ENCODE measurements at places on chromosomes 7 and 10. TPM values are rescaled to one million over a fixed set of nuclear protein-coding genes. Genes with fewer than 3 reads are reported as not detected.

- no peak for DNase-seq
Measured at GRCh38 chr7:133755901-133756300, 371.2 kb upstream of the LRGUK start.

- DNase-seq, result no peak
Measured at GRCh38 chr7:18019555-18019954, 8.1 kb downstream of the PRPS1L1 start.

GRCh38 chr10:62239994-62240393 lies 28.6 kb downstream of the RTKN2 start:
- DNase-seq, result no peak

GRCh38 chr10:28940158-28940888 lies 263.0 kb downstream of the BAMBI start:
- no peak for DNase-seq

AS3MT gene
- 18.3 TPM for polyA plus RNA-seq

WASHC2C gene
- 37.7 TPM for polyA plus RNA-seq

CRPPA gene
- polyA plus RNA-seq, result 3.7 TPM

TYSND1 gene
- polyA plus RNA-seq, result 11.8 TPM

CYP2C19 gene
- polyA plus RNA-seq, result 0.12 TPM

Data from right lung (tissue), 10 donors.